Stimulated activated CD8-positive, alpha-beta memory T cell treated with anti-CD3 and anti-CD28 coated beads, Interleukin-15, amount 100 ng/mL, for 1 hour (primary cell): ENCODE measurements at places on chromosomes 12 and 14.

GRCh38 chr14:85214471-85214870, 315.5 kb upstream of the FLRT2 start:
- no peak for DNase-seq

DNA sequence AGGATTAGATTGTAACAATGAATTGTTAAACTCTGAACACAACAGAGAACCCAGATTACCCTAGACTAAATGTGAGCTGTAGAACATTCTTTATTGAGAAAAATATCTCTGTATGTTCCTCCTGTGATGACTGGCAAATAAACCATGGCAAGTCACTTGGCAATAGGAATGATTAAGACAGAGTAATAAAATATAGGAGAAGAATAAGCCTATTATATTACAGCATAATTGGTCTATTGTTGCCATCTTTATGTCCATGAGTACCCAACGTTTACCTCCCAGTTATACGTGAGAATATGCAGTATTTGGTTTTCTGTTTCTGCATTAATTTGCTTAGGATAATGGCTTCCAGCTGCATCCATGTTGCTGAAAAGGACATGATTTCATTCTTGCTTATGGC, 211.2 kb upstream of the AVPR1A start:
- no peak for DNase-seq

DNA sequence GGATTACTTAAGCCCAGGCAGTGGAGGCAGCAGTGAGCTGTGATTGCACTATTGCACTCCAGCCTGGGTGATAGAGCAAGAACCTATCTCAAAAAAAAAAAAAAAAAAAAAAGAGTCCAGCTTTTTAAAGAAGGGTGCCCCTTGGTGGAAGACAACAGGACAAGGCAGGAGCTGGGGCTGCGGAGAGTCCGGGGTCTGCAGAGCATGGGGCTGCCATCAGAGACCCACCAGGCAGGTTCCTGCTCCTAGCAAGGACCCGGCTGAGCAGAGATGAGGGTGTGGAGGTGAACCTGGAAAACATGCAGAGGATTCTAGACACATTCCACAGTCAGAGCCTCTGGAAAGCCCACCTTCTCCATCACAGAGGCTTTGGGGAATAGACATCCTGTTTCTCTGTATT, 21.0 kb upstream of the CIPC start:
- DNase-seq: no peak

GRCh38 chr14:75371297-75371696, 56.5 kb upstream of the JDP2 start:
- DNase-seq: no peak

DNA sequence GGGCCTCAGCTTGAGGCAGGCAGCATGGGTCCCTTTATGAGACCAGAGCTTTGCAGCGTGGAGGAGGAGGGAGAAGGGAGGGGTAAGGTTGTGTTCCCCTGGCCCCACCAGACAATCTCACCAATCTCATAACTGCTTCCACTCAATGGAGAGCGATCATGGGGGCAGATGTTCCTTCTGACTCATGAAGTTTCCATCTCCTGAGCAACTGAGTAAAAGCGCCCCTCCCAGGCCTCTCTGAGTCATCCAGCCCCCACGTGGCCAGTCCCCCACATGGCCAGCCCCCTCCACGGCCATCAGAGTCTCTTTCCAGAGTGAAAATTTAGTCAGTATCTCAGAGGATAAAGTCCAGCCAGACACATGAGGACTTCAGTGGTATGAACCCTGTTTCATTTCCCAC, 39.2 kb upstream of the PLXNC1 start:
- no peak for DNase-seq

DNA sequence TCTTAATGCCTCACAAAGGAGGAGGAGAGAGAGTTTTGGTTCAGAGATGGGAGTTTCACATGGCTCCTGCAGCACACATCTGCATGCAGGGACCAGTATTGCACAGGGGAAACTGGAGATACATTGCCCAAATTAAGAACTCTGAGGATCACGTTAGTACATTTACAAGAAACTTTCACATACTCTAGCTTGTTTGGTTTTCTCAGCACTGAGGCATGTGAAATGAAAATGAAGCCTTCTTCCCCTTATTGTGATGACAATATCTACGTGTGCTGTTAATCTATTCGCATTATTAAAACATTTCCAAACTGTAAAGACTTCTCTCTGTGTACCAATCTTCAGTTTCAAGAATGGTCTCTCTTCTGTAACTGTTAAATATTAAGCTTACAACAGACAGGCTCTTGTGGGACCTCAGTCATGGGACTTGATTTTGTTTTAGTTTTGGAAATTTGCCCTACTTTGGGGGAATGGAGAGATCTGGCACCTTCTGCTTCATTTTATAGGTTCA, 124.7 kb downstream of the DAAM1 start:
- no peak for DNase-seq

GRCh38 chr12:123115409-123116121, 35.3 kb downstream of the PITPNM2 start:
- no peak for DNase-seq

- no peak for DNase-seq
Observed at GRCh38 chr12:128312661-128313060, 45.7 kb downstream of the TMEM132C start.

DNA sequence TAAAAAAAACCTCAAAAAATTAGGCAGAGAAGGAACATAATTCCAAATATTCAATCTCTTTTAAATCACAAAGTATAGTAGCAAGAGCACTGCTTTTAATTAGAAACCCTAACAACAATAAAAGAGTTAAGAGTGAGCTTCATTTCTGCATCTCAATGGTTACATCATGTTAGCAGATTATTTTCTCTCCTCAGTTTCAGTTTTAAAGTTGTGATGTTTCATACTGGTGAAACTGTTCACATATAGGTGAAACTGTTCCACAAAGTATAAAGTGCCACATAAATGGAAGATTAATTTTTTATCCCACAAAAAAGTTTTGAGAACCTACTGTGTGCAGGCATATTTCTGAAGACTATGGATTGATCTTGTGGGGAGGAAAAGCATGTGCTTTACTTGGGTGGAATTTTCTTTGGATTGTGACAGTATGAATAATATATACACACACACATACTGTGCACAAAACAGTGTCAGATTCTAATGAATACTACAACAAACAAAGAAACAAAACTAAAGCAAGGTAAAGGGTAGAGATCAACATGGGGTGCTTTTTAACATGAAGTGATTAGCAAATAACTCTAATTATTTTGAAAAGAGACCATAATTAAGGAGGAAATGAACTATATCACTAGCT, 17.1 kb downstream of the LUM start:
- DNase-seq: no peak

DNA sequence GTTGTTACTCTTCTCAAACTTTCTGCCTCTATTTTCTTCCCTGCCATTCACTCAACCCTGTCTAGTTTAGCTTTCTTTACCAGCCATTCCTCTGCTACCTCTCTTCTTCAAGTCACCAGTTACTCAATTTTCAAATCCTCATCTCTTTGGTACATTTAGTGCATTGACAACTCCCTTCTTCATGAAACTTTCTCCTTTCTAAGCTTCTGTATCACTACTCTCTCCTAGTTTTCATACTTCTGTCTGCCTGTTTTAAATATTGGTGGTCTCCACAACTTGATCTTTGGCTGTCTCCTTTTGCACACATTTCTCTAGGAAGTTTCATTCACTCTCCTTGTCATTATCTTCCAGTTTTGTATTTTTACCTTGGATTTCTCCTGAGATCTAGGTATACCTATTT, 6.0 kb downstream of the LEMD3 start:
- no peak for DNase-seq

DNA sequence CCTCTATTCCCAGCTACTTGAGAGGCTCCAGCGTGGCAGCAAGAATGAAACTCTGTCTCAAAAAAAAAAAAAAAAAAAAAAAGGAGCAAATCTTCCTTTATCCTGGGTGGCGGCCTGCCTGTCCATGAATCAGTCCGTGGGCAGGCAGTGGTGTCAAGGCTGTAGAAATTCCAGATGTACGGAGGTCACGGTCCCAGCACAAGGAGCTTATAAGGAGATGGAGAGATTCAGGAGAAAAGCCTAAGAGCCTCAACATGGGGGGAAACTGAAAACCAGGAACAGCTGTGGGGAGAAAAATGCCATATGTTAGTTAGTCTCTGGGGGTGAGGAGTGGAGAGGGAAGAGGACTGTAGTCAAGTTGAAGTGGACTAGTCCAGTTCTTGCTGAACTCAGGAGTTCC, 130.5 kb upstream of the CRY1 start:
- no peak for DNase-seq

GRCh38 chr14:82313889-82314288, 780.2 kb upstream of the SEL1L start:
- DNase-seq: no peak

DNA sequence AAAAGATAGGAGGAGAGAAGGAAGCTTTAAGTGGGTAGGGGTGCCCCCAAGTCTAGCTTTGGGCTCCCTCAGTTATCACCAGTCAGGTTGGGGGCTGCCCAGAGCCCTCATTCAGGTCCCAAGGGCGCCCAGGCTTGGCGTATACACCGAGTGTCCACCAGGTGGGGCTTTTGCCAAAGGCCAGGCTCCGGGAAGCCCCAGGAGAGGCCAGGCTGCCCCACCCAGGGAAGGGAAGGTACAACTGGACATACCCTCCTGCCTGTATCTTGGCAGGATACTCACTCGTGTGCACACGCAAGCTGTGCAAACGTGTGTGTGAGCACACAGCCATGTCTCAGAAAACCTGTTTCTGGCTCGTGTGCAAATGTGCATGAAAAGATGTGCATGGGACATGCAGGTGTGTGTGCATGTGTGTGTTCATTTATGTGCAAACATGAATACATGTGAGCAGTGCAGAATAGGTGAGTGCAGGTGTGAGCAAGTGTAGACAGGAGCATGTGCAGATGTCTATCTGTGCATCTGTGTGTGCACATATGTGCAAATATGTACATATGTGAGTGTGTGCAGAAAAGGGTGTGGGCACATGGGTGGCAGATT, 103.9 kb upstream of the MYL2 start:
- peak; percentile 19 for DNase-seq

DNA sequence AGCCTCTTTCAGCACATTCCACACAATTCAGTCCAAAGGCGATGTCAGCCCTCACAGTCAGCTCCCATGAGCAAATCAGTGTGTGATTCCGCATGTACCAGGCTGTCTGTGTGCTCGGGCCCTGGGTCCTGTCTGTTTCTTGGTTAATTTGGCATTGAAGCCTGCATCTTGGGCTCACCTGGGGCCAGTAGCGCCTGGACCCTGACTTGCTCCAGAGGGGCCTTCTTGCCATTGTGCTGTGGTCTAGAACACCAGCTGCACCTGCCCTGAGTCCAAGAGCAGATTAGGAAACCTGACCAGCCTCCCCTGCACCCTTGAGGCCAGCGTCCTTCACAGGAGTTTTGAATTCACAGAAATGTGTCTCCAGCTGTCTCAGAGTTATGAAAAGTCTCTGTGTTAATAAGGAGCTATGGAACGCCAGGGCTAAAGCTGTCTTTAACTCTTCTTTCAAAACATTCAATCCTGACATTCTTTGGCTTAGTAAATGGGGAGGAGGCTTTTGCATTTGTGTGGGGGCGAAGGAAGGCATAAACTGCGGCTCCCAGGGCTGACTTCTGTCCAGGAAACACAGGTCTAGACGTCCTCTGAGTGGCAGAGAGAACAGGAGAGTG, 102.2 kb downstream of the ARF6 start:
- no peak for DNase-seq

DNA sequence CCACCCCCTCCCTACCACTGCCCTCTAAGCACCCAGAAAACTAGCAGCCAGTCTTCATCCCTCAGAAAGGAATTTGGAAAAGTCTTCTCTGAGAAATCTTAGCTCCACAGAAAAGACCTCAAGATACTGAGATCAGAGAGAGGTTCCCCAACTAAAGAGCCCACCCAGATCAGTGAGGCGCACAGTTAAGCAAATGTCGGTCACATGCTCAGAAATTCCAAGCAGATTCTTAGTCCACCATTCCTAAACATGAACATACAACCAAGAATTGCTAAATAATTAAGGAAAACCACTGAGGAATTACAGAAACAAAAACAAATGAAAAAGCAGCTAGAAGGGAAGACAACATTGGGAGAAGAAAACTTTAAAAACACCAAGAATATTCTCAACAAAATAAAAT, 32.3 kb downstream of the MED13L start:
- no peak for DNase-seq

GRCh38 chr12:25264862-25265261, 14.1 kb upstream of the KRAS start:
- DNase-seq: no peak

DNA sequence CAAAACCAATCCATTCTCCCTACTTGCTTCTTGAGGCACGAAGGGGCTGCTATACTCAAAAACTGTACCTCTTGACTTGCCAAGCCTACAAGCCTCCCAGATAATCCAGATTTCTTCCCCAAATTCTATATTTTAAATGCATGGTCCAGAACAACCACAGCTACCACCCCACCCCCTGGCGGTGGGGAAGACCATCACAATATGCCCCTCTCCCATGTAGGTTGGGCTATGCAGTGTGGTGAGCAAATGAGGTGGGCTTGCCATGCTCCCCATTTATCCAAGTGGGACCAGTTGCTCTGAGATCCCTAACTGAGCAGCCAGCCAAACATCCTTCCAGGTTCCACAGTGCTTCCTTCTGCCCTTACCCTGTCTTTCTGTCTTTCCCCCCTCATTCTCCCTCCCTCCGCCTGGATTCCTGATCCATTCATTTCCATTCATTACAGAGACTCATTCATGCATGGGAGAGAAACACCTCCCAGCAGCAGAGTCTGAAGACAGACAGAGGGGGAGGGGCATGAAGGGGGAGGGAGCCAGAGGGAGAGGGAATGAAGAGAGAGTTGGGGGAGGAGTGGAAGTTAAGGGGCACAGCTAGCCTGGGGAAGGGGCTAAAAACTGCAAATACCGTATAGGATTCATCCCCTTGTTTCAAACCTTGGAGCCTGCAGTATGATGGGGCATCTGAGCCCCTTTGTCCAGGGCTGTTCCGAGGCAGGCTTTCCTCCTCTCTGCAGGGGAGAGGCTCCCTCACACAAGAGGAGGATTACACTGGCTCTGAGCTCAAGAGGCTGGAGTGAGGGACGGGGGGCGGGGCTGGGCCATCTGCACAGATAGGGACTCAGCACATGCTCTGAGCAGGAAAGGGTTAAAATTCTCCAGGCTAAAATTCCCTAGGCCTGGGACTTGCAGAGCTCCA, 4.4 kb downstream of the ZNF219 start:
- no peak for DNase-seq

GRCh38 chr12:124608450-124608870, 41.0 kb upstream of the NCOR2 start:
- no peak for DNase-seq

DNA sequence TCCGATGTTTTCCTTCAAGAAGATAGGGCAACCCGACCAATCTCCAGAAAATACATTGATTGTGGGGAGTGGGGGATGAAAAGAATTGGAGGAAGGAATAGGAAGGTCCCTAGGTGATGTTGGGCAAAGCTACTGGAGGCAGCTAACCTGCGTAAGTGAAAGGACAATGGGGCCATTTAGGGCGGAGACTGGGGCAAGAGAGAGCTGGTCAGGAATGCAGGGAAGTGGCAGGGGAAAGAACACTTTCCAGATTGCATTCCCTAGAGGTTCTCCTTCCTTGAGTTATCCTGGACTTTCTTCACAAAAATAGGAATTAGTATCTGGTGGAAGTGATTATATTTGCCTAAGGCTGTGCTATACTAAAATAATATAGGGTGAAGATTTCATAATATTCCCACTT, 151.8 kb upstream of the HMGA2 start:
- no peak for DNase-seq
